Ovary (tissue), 10 donors: ENCODE measurements at places on chromosomes 5 and 9. TPM values are rescaled to one million over a fixed set of nuclear protein-coding genes. Genes with fewer than 3 reads are reported as not detected.
A peak's percentile ranks its signal among the peaks of the same experiment; 100 is the strongest.

Gene MAML1
- polyA plus RNA-seq = 20.2 TPM

Gene PCDHA9
- polyA plus RNA-seq = 0.05 TPM

Gene SIT1
- 0.82 TPM for polyA plus RNA-seq

Gene NIM1K
- polyA plus RNA-seq = 0.47 TPM

Gene SPATA31A1
- polyA plus RNA-seq = not detected

Gene FEM1C
- 6.5 TPM for polyA plus RNA-seq

Gene TMEM174
- polyA plus RNA-seq = not detected

Gene SHC3
- polyA plus RNA-seq = 0.05 TPM

DNA sequence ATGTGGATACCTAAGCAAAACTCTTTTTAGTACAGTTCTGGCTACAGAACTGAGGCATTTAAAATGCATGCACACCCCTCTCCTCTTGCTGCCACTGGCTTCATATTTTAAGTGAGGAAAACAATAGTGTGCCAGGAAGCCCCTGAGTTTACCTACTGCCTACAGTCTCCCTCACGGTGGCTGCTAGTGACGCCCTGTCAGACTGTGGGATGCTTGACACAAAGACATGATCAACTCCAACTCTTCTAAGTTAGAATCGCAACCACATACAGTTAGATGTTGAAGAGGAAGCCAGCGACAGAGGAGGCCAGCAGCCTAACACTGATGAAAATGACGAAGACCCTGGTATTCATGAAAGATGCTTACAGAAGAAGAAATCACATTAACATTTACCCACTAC, 1.3 kb downstream of the SEC16A start:
- no peak for DNase-seq

DNA sequence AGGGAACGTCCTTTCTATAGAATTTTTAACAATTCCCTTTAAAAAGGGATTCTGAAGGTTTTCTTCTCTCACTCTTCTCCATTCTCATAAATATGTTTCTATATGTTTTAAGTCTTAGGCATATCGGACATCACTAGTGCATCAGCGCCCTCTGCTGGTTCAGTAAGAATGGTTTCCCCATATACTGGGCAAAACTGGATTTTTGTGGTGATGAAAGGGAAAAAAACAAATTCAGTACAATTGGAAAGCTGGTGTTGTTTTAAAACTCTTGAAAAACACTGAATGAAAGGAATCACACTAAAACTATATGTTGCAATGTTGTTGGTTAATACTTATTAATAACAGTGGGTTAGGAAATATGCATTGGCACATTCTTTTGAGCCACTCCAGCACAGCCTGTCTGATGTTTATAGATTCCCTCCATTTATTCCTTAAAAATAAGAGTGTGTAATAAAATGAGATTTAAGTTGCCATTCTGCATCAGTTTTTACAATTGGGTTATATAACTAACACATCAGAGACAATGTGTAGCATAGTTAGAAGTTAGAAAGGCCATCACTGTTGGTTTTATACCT, 15.8 kb downstream of the CWC27 start:
- DNase-seq = peak; percentile 58

GRCh38 chr9:124366476-124367220, 48.6 kb downstream of the PSMB7 start:
- no peak for DNase-seq

GRCh38 chr5:131198625-131199024, 27.9 kb downstream of the LYRM7 start:
- no peak for DNase-seq

GRCh38 chr9:69829484-69829883, 8.9 kb downstream of the CFAP95 start:
- no peak for DNase-seq

- no peak for DNase-seq
Measured at GRCh38 chr9:118784033-118784432, 585.2 kb downstream of the BRINP1 start.

DNA sequence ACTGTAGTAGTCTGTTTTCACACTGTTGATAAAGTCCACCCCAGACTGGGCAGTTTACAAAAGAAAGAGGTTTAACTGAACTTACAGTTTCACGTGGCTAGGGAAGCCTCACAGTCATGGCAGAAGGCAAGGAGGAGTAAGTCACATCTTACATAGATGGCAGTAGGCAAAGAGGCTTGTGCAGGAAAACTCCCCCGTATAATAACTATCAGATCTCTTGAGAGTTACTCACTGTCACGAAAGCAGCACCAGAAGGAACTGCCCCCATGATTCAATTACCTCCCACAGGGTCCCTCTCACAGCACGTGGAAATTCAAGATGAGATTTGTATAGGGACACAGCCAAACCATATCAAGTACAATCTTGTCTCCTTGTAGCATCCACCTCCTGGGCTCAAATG, 21.1 kb downstream of the PARP8 start:
- DNase-seq = no peak

GRCh38 chr9:126461608-126462007, 135.0 kb downstream of the MVB12B start:
- no peak for DNase-seq

DNA sequence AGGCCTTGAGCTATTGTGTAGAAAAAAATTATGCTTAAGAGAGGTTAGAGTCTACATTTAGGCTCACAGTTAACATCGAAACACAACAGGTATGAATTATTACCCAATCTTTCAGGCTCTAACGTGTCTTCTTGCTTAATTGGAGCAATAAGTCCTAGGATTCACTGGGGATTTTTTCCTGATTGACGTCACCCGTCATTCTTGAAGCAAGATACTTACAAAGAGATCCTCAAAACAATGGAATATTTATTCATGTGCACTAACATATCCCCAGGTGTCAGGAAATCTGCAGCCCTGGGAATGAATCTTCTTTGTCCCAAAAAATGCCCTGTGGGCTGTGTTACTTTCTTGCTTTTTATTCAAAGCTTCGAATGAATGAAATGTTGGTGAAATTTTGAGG, 413.5 kb downstream of the NFIB start:
- DNase-seq = no peak

DNA sequence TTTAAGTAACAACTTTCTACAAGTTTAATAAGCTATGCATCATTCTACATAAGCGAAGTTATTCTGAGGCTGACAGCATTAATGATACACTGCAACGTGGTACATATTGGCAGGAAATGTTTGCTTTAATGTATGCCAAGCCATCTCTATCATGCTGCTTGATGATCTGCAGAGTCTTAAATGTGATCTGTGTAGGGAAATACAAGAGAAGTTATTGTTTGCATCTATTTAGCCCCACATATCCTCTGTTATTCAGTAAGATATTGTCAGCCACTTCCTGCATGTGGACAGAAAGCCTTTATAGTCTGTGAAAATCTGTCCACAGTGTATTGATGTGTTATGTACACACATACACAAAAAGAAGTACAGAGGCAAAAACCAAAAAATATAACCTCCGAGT, 193.1 kb upstream of the FREM1 start:
- no peak for DNase-seq

DNA sequence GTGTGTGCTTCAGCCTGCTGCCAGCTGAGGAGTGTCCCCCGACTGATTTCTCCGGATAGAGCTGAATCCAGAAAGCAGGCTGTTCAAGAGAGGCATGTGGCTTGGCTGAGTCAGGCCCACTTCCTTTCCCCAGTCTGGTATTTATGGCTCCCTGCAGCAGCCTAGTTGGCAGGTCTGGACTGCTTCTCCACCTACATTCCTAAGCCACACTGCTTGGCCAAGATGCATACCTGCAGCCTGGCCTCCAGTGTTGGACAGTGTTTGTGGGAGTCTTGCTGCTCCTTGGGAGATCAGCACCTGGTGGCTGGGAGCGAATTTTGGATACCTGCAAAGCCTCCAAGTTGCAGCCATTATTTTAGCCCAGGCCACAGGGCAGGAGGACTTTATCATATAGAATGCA, 670.8 kb downstream of the ACTL7B start:
- DNase-seq = no peak

GRCh38 chr5:177317959-177318377, 6.3 kb upstream of the MXD3 start:
- DNase-seq = peak; percentile 74

DNA sequence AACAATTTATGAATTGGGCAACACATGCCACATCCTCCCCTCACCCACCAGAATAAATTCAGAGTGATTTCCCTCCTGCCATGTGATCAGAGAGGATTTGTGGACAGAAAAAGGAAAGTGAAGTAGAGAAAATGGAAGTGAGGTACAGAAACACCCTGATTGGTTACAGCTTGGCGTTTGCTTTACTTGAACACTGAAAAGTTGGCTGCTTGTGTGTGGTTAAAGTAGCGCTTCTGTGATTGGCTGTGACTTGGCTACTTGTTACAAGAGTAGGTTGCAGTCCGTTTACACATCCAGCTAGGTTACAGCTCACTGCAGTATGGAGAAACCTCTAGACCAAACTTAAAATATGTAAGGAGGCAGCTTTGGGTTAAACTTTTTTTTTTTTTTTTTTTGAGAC, 205.2 kb upstream of the ZNF608 start:
- no peak for DNase-seq

- DNase-seq = no peak
Measured at GRCh38 chr5:96199713-96200183, 233.3 kb downstream of the PCSK1 start.

GRCh38 chr5:145236127-145236526, 599.0 kb downstream of the PRELID2 start:
- DNase-seq = no peak

DNA sequence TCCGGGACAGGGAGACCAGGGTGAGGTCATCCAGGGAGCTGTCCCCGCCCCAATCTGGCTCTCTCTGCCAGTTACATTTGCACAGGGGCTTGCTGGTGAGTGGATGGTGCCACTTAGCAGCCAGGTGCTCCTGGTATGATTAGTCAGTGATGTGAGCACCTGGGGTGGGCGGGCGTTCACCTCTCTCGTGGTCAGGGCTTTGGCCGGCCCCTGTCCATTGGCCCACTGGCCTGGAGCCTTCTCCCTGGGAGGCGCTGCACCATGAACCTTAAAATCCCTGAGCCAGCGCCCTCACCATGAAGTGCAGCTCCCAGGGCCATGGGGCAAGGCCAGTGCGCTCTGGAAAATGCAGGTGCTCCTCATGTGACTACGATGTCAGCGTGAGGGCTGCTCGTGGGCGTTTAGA, 2.0 kb downstream of the NKD2 start:
- peak; percentile 25 for DNase-seq

DNA sequence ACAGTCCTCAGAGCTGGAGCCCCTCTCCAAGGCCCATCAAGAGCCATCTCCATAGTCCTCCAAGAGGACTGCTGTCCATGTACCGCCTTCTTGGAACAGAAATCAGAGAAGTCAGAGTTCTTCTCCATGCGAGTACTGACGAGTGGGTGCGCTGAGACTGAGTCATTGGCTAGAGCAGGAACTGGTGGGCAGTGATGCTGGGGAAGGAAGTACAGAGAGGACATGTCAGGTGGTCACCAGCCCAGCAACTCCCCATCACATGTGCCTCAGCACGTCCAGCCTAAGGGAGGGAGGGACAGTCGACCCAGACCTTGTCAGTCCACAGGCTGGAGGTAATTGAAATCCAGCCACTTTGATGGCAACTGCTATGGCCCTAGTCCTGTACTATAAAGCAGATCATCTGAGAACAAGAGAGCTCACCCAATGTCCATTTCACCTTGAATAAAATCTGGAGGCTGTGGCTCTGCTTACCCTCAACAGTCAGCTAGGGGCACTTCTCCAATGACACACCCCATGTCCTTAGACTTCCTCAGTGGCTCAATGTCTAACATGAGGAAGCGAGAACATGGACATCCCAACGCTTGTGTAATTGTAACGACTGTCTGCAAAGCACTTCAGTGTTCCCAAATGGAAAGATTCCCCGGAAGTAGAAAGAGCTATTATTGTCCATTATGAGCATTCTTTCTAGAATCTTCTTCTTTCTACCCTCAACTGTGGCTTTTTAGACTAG, 15.0 kb upstream of the FBP1 start:
- DNase-seq = no peak

DNA sequence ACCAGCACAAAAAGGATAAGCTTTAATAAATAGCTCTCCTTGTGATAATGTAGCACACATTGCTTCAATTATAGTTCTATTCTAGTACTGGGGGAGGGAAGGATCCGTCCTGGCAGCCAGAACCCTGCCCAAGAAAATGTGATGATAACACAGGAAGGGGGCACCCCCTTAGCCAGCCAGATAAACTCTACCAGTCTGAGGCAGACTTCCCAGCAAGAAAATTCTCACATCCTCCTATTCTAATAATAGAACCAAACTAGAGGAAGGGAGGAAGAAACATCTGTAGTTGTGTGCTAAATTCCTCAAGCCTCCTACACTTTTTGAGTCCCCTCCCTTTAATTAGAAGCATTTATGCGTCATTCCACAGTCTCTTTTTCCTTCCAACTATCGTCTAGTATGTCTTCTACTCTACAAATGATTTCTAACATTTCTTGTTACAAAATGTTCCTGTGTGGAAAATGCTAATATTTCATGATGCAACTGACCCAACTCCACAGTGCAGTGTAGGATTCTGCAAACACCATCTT, 261.0 kb downstream of the SEMA5A start:
- no peak for DNase-seq
